ENCODE measurements at places on chromosomes 13 and 19. TPM values are rescaled to one million over a fixed set of nuclear protein-coding genes. Genes with fewer than 3 reads are reported as not detected.

GRCh38 chr19:48344892-48345291, 18.8 kb downstream of the TMEM143 start:
- H3K27me3 ChIP-seq: no peaks in the 10 kb centered on the region
- no peak overlapping the region for H3K4me3 ChIP-seq
- H3K27ac ChIP-seq: no peak overlapping the region
- no peaks in the 10 kb centered on the region for H3K4me1 ChIP-seq
- H3K36me3 ChIP-seq: peaks cover 5% of the 10 kb centered on the region
- DNase-seq: no peak

GRCh38 chr13:48739386-48739964, 85.7 kb downstream of the CYSLTR2 start:
- DNase-seq: no peak
- H3K4me3 ChIP-seq: no peak overlapping the region
- no peak overlapping the region for H3K27ac ChIP-seq
- H3K4me1 ChIP-seq: no peaks in the 10 kb centered on the region

DNA sequence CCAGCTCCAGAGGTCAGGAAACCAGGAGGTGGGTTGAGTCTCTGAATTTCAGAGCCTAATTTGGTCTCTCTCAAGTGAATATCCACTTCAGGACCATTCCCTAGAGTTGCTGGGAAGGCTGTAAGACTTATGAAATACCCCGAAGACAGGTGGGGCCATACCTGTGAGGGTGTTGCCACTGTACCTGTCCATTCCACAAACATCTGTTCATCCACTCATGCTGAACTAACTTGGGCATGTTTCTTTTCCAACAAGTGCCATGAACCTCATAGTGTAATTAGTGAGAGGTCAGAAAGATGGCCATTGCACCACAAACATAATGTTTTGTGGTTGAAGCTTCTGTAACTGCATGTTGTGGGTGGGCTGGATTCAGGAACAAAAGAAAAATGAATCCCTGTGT, 7.8 kb downstream of the ILF3 start:
- H3K27ac ChIP-seq: no peak overlapping the region
- H3K27me3 ChIP-seq: no peaks in the 10 kb centered on the region
- H3K4me1 ChIP-seq: peaks cover 30% of the 10 kb centered on the region
- no peak overlapping the region for H3K4me3 ChIP-seq
- no peaks in the 10 kb centered on the region for H3K36me3 ChIP-seq
- DNase-seq: no peak

GRCh38 chr13:21326155-21327031, 132.7 kb downstream of the ZDHHC20 start:
- DNase-seq: no peak
- no peak overlapping the region for H3K27ac ChIP-seq
- no peaks in the 10 kb centered on the region for H3K4me1 ChIP-seq
- peak overlapping the region; percentile 71 for H3K4me3 ChIP-seq
- no peaks in the 10 kb centered on the region for H3K27me3 ChIP-seq

DNA sequence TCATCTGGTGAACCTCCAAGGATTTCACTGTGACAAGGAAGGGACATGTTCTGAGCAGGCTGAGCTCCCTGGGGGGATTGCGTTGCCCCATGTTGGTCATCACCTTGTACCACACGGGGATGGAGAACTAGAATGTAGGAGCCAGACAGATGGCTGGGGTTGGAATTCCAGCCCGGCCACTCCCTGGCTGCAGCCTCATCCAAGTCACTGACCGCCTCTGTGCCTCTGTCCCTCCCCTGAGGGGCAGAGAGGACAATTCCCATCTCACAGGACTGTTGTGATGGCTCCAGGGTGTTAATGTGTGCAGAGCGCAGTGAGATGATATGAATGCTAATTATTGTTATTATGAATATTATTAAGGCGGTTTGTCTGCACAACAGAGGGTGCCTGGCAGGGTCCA, 24.1 kb downstream of the ADGRL1 start:
- H3K27ac ChIP-seq: no peak overlapping the region
- H3K4me1 ChIP-seq: peaks cover 3% of the 10 kb centered on the region
- no peak overlapping the region for H3K4me3 ChIP-seq
- no peak for DNase-seq

GRCh38 chr19:13053761-13054625, 48.7 kb downstream of the LYL1 start:
- no peak for DNase-seq
- peaks cover 10% of the 10 kb centered on the region for H3K4me1 ChIP-seq
- no peak overlapping the region for H3K4me3 ChIP-seq
- H3K36me3 ChIP-seq: no peaks in the 10 kb centered on the region
- peaks cover 47% of the 10 kb centered on the region for H3K27me3 ChIP-seq

DNA sequence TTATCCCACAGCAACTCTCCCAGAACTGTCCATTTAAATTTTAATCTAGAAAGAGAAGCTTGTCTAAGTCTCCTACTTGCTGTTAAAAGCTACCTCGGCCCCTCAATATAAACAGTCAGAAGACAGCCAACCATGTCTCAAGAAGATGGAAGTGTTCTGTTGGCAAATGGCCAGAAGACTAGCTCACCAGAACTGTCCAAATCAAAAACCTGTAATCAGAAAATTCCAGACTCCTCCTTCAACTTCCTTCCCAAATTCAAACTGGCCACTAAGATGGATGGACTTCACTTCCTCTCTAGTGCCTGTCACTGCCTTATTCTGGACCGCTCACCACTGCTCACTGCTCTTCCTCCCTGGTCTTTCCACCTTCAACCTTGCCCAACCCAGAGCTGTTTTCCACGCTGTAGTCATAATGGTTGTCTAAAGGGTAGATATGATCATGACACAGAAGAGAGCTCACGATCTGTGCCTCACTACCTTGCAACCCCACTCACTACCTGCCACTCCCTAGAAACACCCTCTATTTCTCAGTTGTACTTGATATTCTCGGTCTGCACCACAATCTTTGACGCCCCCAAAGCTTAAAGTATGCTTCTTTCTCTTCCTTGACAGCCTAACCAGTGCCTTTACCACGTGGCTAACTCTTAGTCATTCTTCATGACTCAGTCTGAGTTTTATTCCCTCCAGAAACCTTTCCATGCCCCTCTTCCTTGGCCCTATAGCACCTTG, 9.2 kb downstream of the FGF14 start:
- no peaks in the 10 kb centered on the region for H3K4me1 ChIP-seq
- H3K4me3 ChIP-seq: peak overlapping the region; percentile 90
- no peak overlapping the region for H3K27ac ChIP-seq
- no peak for DNase-seq
- H3K36me3 ChIP-seq: no peaks in the 10 kb centered on the region
- H3K27me3 ChIP-seq: peaks cover 31% of the 10 kb centered on the region

Gene EBI3
- polyA plus RNA-seq: 3.7 TPM

Gene B3GNT3
- not detected for polyA plus RNA-seq

Gene ODAD3
- polyA plus RNA-seq: 0.21 TPM

Gene AMH
- polyA plus RNA-seq: not detected

Measured in naive B cell (primary cell).